ENCODE measurements at places on chromosomes 6 and 20.
A peak's percentile ranks its signal among the peaks of the same experiment; 100 is the strongest.

- DNase-seq, result no peak
Observed at GRCh38 chr6:44442833-44443444, 55.4 kb downstream of the CDC5L start.

GRCh38 chr6:133251688-133252087, 10.5 kb downstream of the EYA4 start:
- no peak for DNase-seq

GRCh38 chr6:44641344-44642031, 254.0 kb downstream of the CDC5L start:
- DNase-seq, result no peak

GRCh38 chr20:62357681-62358080, 9.4 kb downstream of the LAMA5 start:
- DNase-seq, result no peak

GRCh38 chr6:47023573-47023972, 18.6 kb downstream of the ADGRF1 start:
- no peak for DNase-seq

DNA sequence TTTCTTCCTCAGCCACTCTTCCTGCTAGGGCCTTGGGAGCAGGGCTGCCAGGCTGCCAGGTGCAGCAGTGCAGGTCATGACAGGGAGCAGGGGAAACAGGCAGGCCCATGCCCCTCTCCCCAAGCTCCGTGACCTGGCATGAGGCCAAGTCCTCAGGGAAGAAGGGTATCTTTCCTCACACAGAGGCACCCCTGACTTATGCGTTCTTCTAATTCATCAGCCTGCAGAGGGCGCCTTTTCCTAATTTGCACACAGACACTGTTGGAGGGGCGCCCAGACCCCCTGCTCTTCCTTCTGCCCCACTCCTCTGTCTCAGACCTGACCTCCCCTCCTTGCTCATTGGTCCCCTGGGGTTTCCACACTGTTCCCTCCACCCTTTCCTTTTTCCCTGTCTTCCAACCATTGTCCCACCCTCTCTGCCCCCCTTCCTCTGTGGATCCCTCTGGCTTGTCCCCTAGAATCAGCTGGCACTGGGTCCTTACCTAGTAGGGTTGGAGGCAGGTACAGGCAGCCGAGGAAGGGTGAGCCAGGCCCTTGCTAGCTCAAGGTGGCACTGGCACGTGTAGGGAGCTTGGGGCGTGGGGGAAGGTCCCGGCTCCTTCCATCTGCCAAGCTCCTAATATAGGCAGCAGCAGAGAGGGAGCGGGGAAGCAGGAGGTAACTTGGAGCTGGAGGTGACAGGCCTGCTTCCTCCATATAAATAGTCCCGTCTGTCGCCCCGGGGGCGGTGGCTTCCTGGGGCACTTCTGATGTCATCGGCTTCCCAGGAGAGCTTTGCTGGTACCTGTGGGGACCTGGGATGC, 154.9 kb upstream of the MLN start:
- DNase-seq, result peak; percentile 28

DNA sequence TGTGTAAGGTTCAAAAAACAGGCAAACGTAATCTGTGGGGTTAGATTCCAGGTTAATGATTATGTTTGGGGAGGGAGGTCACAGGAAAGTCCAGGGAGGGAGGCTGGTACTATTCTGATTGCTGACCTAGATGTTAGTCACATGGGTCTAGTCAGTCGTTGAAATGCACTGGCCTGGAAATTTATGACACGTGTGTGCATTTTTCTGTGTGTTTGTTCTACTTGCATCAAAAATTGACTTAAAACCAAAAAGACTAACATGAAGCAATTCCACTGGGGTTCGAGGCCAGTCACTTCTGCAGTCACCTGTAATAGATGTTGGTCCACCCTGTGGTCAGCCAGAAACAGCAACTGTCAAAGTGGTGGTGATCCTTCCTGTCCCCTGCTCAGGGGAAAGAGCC, 104.2 kb upstream of the MLN start:
- DNase-seq, result no peak

GRCh38 chr6:107660839-107661238, 163.3 kb downstream of the SCML4 start:
- DNase-seq, result no peak

DNA sequence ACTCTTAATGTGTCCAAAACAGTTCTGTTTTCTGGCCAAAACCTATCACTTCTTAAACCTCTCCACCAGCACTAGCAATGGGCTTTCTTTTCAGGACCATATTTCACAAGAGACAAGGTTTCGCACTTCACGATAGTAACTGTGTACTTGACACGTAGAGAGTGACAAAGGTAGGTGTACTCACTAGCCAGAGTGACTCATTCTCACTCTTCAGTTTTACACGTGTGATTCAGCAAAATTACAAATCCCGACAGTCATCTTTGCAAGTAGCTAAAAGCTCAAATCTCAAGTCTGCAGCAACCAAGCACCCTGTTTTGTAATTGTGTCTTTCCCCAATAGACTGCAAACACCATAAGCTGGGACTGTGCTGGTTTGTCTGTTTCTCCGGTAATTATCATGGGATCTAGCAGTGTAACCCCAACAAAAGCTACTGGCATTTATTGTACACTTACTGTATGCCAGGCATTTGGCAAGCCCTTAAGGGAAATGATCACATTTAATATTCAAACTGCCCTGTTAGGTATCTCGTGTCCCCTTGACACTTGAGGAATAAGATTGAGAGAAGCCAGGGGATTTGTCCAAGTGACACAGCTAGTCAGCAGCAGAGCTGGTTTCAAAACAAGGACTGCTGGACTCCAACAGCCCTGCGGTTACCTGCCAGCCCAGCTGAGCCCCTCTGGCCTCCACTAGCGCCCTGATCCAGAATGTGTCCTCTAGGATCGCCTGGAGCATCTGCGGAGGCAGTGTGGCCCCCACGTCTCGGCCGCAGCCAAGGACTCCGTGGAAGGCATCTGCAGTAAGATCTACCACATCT, 9.9 kb downstream of the PCIF1 start:
- DNase-seq, result no peak

DNA sequence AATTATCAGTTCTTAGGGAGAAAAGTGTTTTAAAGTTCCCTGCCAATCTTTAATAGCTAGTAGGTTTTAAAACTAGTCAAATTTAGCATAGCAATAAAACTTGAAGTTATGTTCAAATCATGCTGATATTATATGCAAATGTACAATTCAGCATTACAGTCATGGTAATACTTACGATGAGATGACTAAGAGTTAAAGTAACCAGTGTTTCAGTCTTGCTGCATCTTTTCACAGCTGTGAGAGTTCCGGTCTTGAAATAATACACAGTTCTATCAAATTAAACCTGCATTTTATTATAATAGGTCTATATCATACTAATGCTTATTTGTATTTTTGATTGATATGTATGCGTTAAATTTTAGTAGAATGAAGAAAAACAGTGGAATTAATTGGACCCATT, 26.1 kb downstream of the POPDC3 start:
- DNase-seq, result no peak
